ENCODE measurements at places on chromosomes 13 and 19. TPM values are rescaled to one million over a fixed set of nuclear protein-coding genes. Genes with fewer than 3 reads are reported as not detected.

DNA sequence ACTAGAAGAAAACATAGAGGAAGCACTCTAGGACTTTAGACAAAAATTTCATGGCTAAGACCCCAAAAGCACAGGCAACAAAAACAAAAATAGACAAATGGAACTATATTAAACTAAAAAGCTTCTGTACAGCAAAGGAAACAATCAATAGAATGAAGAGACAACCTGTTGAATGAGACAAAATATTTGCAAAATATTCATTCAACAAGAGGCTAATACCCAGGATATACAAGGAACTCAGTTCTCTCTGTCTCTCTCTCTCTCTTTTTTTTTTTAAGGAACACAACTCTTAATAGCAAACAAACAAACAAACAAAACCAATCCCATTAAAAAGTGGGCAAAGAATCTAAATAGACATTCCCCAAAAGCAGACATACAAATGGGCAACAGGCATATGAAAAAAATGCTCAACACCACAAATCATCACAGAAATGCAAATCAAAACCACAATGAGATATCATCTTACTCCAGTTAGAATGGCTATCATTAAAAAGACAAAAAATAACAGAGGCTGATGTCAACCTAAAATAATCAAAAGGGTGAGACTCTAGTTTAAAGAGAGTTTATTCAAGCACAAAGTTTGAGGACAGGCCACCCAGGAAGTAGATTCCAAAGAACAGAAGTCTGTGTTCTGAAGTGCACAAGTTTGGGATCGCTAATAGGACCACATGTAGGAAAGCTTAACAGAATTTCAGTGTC, 27.1 kb upstream of the SLC7A9 start:
- H3K27ac ChIP-seq: no peak overlapping the region
- no peaks in the 10 kb centered on the region for H3K36me3 ChIP-seq
- no peak for DNase-seq
- no peak overlapping the region for H3K4me3 ChIP-seq
- H3K4me1 ChIP-seq: no peaks in the 10 kb centered on the region

DNA sequence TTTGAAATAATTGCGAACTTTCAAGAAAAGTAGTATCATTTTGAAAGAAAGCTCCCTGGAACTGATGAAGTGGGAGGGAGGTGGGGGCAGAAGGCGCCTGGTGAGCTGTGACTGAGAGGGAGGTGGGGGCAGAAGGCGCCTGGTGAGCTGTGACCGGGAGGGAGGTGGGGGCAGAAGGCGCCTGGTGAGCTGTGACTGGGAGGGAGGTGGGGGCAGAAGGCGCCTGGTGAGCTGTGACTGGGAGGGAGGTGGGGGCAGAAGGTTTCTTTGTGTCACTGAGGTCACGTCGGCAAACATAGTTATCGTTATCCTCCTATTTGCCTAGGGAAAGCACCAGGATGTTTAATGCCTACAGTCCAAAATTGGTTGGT, 24.2 kb downstream of the C2CD4C start:
- no peak overlapping the region for H3K4me3 ChIP-seq
- no peaks in the 10 kb centered on the region for H3K4me1 ChIP-seq
- DNase-seq: no peak
- no peaks in the 10 kb centered on the region for H3K27me3 ChIP-seq

DNA sequence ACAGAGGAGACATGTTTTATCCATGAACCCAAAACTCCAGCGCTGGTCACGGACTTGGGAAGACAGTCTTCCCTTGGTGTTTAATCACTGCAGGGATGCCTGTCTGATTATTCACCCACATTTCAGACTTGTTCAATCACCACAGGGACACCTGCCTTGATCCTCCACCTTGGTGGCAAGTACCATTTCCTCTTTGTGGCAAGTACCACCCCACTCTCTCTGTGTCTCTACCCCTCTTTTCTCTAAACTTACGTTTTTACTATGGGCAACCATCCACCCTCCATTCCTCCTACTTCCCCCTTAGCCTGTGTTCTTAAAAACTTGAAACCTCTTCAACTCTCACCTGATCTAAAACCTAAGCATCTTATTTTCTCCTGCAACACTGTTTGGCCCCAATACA, 16.8 kb downstream of the ZNF83 start:
- no peaks in the 10 kb centered on the region for H3K27me3 ChIP-seq
- no peak overlapping the region for H3K27ac ChIP-seq
- H3K4me3 ChIP-seq: no peak overlapping the region
- H3K4me1 ChIP-seq: no peaks in the 10 kb centered on the region

DNA sequence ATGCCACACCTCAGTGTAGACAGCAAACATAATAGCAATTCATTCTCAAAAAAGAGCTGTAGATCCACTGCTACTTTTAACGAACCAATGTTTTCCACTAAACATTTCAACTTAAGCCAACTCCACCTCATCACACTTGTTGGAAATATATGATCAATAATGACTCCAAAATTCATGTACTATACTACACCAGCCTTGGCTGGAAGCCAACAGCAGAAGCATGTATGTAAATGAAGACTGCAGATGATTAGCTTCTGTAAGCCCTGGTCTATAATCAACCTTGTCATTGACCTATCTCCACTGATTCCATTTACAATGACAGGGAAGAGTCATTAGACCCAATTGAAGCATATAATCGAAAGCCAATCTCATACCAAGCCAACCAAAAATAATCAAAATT, 71.7 kb downstream of the STK24 start:
- H3K27ac ChIP-seq: no peak overlapping the region
- H3K27me3 ChIP-seq: no peaks in the 10 kb centered on the region
- DNase-seq: no peak
- H3K36me3 ChIP-seq: no peaks in the 10 kb centered on the region

GRCh38 chr13:28820099-28821051, at the start of gene MTUS2:
Gene MTUS2, plus strand, starts transcription at chr13:28820339.
- no peak for DNase-seq
- peak within 1 kb of the TSS; percentile 16 for H3K4me3 ChIP-seq
- H3K27ac ChIP-seq: no peak within 1 kb of the TSS
- peaks cover 3% of the 10 kb centered on the region for H3K4me1 ChIP-seq

DNA sequence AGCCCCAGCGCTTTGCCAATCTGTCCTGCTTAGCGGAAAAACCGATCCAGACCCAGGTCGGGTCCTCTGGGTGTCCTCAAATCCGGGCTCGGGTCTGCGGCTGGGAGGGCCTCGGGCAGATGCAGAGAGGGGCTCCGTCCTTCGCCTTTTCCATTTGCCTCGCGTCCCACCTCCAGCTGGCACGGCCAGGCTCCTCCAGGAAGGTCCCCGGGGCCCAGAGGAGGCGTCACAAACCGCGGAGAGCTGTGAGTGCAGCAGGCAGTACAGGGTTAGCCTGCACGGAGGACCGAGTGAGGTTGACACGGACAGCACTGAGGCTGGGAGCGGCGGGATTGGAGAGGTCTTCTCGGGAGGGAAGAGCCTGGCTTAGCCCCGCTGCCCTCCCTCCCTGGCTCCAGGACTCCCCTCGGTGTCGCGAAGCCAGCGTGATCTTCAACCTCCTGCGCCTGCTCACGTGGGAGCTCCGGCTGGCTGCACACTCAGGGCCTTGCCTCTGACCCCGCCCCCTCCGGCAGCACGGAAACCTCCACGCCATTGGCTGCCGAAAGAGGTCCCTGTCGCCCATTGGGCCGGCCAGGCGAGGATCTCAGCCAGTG, 2.8 kb upstream of the IFNL2 start:
- H3K4me1 ChIP-seq: no peaks in the 10 kb centered on the region
- no peak overlapping the region for H3K4me3 ChIP-seq

- no peak overlapping the region for H3K4me3 ChIP-seq
- H3K27ac ChIP-seq: no peak overlapping the region
- no peak for DNase-seq
These were observed 582.5 kb downstream of the EFNB2 start for GRCh38 chr13:105952973-105953290.

DNA sequence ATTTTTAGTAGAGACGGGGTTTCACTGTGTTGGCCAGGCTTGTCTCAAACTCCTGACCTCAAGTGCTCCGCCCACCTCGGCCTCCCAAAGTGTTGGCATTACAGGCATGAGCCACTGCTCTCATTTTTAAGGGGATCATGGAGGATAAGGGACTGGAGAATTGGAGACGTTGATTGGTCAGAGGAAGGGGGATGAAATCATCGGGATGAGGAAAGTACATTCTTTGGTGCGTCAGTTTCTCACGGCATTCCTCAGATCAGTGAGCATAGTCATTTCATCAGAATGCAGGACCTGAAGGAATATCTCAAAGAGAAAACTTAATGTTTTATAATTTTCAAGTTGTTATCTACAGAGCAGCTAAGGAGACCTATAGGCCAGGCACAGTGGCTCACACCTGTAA, 14.0 kb downstream of the ZNF114 start:
- no peak overlapping the region for H3K4me3 ChIP-seq
- no peaks in the 10 kb centered on the region for H3K4me1 ChIP-seq
- H3K36me3 ChIP-seq: no peaks in the 10 kb centered on the region
- H3K27me3 ChIP-seq: no peaks in the 10 kb centered on the region
- H3K27ac ChIP-seq: no peak overlapping the region

The TMEM238 gene
- 0.83 TPM for total RNA-seq

The SIGLEC10 gene
- total RNA-seq: 11.2 TPM
